ENCODE measurements at places on chromosomes 12 and 14. TPM values are rescaled to one million over a fixed set of nuclear protein-coding genes. Genes with fewer than 3 reads are reported as not detected.

- no peaks in the 10 kb centered on the region for H3K27me3 ChIP-seq
- no peak for DNase-seq
- no peak overlapping the region for H3K4me3 ChIP-seq
- H3K4me1 ChIP-seq: peaks cover 21% of the 10 kb centered on the region
- H3K27ac ChIP-seq: no peak overlapping the region
Observed at GRCh38 chr14:70011098-70011497, 131.9 kb downstream of the SMOC1 start.

GRCh38 chr12:101001669-101002068 is 207.1 kb downstream of the ANO4 start:
- H3K4me3 ChIP-seq: no peak overlapping the region
- no peak overlapping the region for H3K27ac ChIP-seq
- H3K4me1 ChIP-seq: no peaks in the 10 kb centered on the region
- DNase-seq: no peak

GRCh38 chr14:102019006-102019540 is 54.7 kb downstream of the DYNC1H1 start:
- H3K27me3 ChIP-seq: no peaks in the 10 kb centered on the region
- no peak overlapping the region for H3K4me3 ChIP-seq
- no peak overlapping the region for H3K27ac ChIP-seq
- DNase-seq: no peak

DNA sequence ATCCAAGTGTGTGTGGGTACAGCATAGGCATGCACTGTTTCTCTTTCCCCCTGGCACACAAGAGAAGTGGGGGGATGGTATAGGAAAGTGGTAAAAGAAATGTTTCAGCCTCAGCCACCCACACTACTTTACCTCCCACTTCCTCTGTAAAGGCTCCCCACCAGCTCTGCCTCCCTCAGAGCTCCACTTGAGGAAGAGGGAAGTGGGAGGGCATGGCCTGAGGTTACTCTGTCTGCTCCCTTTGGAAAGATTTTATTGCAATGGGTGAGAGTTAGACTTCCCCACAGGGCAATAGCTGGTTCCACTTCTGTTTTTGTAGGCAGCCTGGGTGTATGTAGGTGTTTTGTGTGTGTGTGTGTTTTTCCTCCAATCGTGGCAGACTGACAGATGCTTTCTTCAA is 145.3 kb downstream of the SSPN start:
- H3K36me3 ChIP-seq: no peaks in the 10 kb centered on the region
- no peak overlapping the region for H3K4me3 ChIP-seq
- DNase-seq: no peak
- H3K4me1 ChIP-seq: peaks cover 17% of the 10 kb centered on the region
- H3K27me3 ChIP-seq: no peaks in the 10 kb centered on the region

GRCh38 chr12:116924558-116925453 is 14.1 kb downstream of the FBXW8 start:
- no peak for DNase-seq
- no peaks in the 10 kb centered on the region for H3K27me3 ChIP-seq
- H3K36me3 ChIP-seq: peaks cover 14% of the 10 kb centered on the region
- peaks cover 3% of the 10 kb centered on the region for H3K4me1 ChIP-seq
- no peak overlapping the region for H3K4me3 ChIP-seq

DNA sequence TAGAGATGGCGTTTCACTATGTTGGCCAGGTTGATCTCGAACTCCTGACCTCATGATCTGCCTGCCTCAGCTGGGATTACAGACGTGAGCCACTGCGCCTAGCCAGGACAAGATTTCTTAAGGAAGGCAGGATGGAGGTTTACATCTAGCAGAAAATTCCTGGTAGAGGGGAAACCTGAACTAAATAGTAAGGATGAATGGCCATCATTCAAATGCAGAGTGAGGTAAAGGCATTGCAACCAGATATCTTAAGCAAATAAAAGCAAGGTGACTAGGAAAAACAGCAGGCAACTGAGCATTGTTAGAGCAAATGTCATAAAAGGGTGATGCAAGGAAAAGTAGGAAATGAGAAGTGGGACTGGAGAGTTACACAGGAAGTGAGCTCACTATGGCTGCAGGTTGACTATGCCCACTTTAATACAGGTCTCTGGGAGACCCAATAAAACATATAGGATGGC is 133.0 kb downstream of the SOX5 start:
- H3K36me3 ChIP-seq: no peaks in the 10 kb centered on the region
- no peak overlapping the region for H3K27ac ChIP-seq
- H3K27me3 ChIP-seq: no peaks in the 10 kb centered on the region
- H3K4me3 ChIP-seq: no peak overlapping the region
- no peak for DNase-seq
- no peaks in the 10 kb centered on the region for H3K4me1 ChIP-seq

Gene EPS8
- total RNA-seq: 64.0 TPM

Data from spinal cord (tissue), 10 donors.